Dermis microvascular lymphatic vessel endothelial cell (primary cell): ENCODE measurements at places on chromosomes 3 and 15.

DNA sequence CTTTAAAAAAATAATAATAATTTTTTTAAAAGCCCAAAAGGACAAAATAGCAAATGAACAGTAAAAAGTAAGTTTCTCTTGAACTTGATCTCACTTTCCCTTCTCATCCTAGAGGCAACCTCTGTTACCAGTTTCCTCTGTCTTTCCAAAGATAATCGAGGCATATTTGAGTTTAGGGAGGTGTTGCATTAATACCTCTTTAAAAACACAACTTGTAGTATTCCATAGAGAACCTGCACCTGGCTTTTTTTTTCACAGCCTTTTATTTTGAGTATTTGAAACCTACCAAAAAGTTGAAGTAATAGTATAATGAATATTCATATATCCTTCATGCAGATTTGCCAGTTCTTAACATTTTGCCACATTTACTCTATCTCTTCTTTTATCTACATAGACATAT is 9.1 kb downstream of the CSK start:
- no peak for DNase-seq

GRCh38 chr15:99502182-99502581 is 63.6 kb upstream of the MEF2A start:
- no peak for DNase-seq

DNA sequence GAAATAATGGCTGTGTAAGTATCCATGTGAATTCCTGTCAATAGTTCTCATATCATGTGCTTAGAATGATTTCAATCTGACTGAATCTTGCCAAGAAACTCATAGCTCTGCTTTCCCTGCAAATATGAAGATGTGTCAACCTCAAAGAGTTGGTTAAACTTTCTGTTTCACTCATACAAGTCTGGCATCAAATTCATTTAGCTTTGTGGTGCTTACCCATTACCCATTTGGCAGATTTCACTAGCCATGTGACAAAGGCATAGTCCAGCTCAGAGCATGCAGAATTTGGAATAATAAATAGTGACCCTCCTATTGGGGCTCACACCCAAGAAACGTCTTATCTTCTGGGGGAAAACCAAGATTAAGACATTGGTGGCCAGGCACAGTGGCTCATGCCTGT is 256.6 kb upstream of the TPRG1 start:
- no peak for DNase-seq

DNA sequence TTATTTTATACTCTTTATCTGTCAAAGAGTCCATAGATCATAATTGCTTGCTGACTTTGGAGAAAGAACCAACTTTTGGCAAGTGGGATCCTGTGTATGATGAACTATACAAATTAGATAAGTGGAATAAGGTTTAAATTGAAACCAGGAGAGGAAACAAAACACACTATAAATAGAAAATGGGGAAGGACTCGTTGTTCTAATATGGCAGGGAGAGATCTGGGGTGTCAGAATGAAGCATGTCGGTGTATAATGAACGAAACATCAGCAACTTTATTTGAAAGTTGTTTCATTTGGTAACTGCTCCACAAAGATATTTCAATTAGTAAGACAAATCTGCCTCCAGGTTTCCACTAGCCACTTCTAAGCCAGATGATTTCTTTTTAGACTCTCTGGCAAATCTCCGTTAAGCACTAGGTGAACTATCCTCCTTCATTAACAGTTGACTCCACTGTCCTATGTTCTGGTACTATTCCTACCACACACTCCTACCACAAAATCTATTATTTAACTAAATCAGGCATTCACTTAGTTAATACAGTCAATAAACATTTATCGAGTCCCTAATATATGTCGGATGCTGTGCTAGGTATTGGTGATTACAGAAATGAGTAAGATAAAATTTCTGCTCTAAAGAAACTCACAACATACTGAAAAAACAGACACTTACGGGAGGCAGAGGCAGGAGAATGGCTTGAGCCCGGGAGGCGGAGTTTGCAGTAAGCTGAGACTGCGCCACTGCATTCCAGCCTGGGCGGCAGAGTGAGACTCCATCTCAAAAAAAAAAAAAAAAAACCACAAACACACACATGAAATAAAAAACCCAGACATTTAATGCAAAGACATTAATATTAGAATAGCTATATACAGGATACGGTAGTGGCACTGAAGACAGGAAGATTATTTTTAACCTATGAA is 20.1 kb downstream of the SLC15A2 start:
- DNase-seq: no peak
